ENCODE measurements at places on chromosomes 11 and 22.

DNA sequence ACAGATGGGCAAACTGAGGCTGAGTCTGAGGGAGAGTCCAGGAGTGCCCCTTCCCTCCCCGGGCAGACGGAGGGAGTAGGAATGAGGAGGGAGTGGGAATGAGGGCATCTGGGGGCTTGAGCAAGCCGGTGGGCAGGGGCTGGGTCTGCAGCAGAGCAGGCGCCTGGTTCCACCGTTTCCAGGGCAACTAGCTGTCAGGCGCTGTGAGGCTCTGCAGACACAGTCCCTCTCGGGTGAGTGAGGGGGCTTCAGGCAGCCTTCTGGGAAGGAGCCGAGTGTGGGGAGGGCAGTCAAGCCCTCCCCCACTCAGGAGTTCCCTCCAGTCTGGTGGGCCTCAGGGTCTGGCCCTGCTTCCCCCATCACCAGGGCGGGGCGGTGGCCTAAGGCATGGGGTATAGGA, 19.0 kb downstream of the TMEM258 start:
- DNase-seq = no peak

DNA sequence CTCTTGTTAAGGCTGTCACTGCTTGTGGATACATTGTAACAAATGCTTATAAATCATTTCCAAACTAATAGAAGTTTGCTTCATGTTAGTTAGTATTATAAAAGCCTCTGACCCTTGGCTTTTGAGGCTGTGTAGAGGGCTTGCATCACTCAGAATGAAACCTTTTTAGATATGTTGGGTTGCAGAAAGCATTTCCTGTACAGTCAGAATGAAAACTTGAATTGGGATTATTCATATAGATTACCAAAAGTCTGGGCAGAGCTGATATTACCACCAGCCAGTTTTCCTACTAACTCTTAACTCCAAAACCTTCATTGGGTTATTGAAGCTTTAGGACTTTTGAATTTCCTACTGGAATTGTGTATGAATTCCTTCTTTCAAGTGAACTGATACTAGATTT, 12.0 kb downstream of the KMT2A start:
- no peak for DNase-seq

- DNase-seq = no peak
Measured at GRCh38 chr11:36456156-36456555, 53.9 kb downstream of the TRAF6 start.

DNA sequence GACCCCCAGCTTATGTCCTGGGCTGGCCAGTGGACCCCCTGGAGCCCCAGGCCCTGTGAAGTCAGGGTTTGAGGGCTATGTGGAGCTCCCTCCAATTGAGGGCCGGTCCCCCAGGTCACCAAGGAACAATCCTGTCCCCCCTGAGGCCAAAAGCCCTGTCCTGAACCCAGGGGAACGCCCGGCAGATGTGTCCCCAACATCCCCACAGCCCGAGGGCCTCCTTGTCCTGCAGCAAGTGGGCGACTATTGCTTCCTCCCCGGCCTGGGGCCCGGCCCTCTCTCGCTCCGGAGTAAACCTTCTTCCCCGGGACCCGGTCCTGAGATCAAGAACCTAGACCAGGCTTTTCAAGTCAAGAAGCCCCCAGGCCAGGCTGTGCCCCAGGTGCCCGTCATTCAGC, 24.6 kb downstream of the CSF2RB start:
- no peak for DNase-seq

DNA sequence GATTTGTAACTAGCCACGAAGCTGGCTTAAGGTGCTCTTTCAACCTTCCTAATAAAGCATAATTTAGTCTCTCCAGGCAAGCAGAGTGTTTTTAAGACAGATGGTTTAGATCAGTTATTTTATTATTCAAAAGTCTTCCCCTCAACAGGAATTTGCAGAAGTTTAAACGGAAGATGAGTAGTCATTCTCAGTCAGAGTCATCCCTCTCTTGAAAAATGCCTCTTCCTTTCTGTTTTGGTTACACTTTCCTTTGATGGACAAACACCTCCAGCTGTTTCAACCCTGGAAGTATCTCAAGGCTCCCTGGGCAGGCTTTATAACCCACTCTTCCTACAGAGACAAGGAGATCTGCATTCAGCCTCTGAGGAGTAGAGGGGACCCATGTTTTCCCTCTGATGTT, 60.3 kb upstream of the POU2AF2 start:
- no peak for DNase-seq

- DNase-seq = no peak
Measured at GRCh38 chr22:39028281-39028680, 7.4 kb downstream of the APOBEC3D start.

DNA sequence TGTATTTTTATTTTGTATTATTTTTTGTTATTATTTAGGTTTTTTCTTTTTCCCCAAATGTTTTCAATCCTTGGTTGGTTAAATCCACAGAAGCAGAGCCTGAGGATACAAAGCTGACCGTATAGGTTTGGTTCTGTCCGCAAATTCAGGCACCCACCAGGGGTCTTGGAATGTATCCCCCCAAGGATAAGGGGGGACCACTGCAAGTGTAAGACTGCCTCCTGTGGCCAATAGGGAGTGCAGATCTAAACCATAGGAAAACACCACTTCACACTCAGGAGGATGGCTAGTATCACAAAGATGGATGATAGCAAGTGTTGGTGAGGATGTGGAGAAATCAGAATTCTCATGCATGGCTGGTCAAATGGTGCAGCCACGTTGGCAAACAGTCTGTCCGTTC, 20.0 kb downstream of the CPT1A start:
- DNase-seq = no peak

- DNase-seq = no peak
Measured at GRCh38 chr11:70097783-70098563, 19.9 kb downstream of the ANO1 start.

DNA sequence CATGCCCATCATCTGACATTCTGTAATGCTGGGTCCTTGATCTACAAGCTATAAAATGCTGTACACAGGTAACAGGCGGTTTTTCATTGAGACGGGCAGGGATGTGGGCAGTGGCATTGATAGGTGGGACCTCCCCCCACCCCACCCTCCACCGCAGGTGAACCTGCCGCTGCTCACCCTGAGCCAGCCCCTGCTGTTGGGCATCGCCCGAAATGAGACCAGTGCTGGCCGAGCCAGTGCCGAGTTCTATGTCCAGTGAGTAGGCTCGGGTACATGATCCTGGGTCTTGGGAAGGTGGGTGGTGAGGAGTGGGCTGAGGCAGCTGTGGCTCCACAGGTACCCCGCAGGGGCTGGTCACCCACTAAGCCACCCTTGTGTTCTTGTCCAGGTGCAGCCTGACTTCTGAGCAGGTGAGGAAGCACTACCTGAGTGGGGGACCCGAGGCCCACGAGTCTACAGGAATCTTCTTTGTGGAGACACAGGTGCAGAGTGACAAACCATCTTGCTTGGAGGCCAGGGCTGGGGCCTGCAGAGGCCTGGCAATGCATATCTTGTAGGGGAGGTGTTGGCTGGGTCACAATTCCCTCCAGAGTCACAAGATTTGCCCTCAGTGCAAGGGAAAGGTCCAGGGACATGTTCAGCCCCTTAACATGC, 1.1 kb upstream of the DNAJC4 start:
- no peak for DNase-seq

DNA sequence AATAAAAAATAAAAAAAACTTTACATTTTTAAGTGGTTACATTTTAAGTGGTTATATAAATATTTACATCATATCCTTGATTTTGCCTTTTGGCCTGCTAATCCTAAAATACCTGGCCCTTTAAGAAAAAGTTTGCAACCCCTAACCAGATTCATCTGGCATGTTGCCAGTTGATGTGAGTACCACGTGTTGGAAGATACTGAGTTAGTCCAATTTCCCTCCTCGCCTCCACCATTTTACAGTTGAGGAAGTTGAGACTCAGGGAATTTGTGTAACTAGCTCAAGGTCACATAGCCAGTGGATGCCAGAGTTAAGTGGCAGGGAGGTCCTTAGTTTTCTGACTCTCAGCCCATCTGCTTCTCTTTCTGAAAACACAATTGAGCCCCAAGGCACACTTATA, 5.1 kb downstream of the ELF5 start:
- no peak for DNase-seq

- DNase-seq = no peak
Measured at GRCh38 chr11:1048375-1049070, 12.0 kb upstream of the MUC6 start.

DNA sequence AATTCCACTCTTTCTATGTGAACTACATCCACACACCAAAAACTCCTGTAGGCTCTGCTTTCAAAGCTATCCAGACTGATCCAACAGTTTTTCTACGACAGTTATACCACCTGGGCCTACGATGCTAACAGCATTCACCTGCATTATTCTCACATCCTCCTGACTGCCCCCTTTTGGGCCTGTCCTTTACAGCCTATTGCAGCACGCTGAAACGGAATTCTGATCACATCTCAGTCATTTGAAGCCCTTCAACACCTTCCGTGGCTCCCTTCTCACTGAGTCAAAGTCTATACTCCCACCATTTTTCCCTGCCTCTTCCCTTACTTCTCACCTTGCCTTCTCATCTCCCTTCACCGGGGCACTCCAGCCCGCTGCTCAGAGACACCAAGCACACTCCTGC, 791.3 kb upstream of the KIRREL3 start:
- DNase-seq = no peak

- DNase-seq = no peak
Measured at GRCh38 chr22:30318799-30319419, 7.8 kb downstream of the TBC1D10A start.

DNA sequence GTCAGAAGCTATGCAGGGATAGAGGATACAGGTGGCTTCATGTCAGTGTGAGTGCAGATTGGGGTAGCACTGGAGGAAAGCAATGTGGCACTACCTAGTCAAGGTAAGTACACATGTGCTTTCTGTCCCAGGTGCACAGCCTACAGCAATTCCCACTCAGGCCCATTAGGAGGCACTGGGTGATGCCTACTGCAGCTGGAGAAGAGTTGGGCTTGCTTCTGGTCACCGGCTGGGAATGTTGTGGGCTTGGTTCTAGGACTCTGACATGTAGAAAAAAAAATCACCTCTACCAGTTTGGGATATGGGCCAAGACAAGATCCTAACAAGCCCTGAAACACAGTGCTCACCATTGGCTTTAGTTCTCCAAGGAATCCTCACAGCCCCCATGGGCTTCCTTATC, 69.7 kb downstream of the TENM4 start:
- DNase-seq = no peak

DNA sequence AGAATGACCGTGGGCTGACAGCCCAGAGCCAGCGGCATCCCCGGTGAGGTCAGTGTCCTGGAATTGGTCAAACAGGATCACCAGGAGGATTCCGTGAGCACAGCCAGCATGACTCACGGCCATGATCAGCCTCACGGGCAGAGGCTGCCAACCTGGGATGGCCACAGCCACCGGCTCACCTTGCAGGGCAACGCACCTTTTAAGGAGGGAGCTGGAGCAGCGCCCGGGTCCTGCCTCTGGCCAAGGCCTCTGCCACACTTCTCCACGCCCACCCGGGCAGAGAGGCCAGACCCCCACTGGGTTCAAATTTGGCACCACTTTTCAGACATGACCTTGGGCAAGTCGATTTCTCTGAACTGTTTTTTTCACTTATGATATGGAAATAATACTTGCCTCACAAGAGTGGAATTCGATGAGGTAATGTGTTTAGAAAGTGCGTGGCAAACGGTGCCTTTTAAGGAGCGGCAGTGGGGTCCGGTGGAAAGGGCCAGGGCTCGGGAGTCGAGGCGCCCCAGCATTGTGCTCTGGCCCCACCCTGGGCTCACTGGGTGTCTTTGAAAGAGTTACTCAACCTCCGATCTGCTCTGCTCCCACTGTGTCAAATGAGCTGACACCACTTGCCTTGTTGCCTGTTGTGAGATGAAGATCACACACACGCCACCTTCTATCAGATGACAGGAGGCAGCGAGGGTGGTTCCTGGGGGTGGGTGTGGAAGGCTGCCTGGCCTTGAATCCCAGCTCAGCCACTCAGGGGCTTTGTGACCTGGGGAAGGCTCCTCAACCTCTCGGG, 16.0 kb downstream of the TXN2 start:
- DNase-seq = no peak

DNA sequence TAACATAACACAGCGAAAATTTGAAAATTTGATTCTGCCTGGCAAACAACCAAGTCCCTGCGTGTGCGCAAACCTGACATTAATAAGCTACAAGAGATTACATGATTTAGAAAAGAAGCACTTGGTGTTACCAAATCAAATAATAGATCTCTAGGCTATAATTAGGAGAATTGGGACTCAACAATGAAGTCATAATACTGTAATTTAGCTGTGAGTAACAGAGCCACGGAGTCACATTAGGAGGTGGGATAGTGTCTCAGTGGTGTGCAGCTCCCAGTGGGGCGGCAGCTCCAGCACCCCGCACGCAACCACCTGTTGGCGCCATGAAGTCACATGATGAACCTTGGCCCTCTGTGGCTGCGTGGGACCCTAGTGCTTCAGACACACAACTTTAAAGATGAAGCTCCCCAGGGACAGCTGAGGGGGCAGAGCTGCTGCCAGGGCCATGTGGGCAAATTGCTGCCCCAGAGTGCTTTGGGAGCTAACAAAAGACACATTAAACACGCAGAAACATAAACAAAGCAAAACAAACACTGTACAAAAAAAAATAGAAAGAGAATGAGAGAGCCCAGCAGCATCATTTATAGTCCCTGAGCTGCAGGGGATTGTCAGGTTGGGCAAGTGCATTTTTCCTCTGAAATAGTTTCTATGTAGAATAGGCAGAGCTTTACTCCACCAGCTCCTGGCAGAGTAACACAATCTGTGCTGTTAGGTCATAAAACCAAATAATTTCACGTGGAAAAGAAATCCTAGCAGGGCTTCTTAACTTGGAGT, 605.6 kb downstream of the SOX6 start:
- DNase-seq = no peak

- no peak for DNase-seq
Measured at GRCh38 chr11:75268626-75269366, 28.2 kb downstream of the TPBGL start.

- no peak for DNase-seq
Measured at GRCh38 chr11:2120359-2121100, 18.7 kb downstream of the IGF2 start.

DNA sequence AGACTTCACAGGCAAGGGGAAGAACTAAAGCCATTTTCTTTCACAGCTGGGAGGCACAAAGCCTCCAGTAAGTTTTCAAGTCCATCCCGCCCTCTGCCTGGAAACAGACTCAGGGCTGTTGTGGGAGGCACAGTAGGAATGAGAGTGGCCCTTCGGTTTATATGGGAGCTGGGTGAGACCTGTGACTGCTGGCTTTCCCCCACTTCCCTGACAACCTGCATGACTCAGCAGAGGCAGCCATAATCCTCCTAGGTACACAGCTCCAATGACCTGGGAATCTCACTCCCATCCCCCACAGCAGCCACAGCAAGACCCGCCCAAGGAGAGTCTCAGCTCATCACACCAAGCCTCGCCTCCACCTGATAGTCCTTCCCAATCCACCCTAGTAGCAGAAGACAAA, 12.1 kb upstream of the TMEM45B start:
- no peak for DNase-seq

DNA sequence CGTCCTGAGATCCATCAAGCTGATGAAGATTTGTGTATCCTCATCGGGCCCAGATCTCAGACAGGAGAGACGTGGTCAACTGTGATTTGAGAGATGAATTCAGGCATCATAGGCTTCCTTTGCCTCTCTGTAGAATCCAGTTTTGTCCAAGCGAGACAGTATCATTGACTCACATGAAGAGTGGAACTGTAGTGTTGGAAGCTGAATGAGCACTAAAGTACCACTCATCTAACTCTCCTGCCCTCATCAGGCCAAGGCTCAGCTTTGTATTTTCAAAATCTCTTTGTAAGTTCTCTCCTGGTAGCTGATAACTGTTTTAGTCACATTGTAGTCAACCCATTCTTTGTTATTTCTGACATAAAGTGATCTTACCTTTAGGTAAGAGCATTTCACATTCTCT, 85.1 kb downstream of the KIRREL3 start:
- DNase-seq = no peak

Measured in C1 segment of cervical spinal cord (tissue), 14 donors.